Vagina (tissue), 2 donors: ENCODE measurements at places on chromosomes 1 and 21.

GRCh38 chr1:244603498-244603897, 49.4 kb upstream of the DESI2 start:
- no peak for DNase-seq

DNA sequence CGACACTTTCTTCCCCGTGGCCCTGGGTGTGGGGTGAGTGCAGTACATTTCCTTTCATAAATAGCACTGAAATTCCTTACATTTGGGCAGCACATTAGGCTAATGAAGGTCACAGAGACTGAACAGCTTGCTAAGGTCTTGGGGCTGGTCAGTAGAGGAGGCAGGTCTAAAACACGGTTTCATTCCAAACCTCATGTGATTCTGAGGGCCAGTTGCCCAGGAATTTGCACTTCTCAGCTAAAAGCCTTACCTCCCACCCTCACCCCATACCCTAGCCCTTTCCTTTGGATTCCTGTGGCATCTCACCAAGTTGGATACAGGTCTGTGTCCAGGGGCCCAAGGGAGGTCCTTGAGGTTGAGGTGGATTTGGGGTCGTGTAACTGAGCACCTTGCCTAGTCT, 147.8 kb upstream of the CD34 start:
- no peak for DNase-seq

DNA sequence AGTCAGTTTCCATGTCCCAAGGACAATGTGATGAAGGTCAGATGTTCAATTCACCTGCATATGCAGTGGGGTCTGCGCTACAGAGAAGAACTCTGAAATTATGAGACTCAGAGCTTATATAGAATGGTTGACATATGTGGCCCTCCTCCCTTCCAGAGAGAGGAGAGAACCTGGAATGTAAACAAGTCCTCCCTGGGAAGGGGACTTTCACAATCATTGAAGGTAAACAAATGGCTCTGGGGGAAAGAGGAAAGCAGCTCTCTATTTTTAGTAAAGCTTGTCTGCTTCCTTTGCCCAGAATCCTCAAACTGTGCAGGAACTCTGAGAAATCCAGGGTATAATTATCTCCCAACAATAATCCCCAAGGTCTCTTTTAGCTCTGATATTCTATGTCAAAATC, 9.8 kb downstream of the OVGP1 start:
- DNase-seq, result no peak

GRCh38 chr1:240843798-240844197, 231.8 kb upstream of the GREM2 start:
- DNase-seq, result no peak

DNA sequence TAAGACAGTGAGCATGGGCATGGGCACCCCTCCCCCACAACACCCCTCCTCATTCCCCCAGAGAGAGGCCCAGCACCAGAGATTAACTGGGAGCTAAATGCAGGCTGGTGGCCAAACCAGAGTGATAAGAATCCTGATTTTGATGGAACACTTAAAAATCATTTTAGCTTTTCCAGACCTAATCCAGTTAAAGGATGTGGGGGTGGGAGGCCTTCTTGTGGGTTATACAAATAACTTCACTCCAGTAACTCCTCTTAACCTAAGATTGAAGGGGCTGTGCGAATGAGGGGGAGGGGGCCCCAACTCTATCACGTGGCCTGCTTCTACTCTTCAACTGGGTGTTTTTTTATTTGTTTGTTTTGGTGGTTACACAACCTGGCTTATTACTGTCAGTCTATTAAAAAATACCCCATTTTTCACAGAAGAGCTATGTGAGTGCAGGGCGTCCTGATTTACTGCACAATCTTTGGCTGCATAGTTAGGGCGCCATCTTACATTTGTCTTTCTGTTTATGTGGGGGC, 398.1 kb upstream of the LYPLAL1 start:
- no peak for DNase-seq

DNA sequence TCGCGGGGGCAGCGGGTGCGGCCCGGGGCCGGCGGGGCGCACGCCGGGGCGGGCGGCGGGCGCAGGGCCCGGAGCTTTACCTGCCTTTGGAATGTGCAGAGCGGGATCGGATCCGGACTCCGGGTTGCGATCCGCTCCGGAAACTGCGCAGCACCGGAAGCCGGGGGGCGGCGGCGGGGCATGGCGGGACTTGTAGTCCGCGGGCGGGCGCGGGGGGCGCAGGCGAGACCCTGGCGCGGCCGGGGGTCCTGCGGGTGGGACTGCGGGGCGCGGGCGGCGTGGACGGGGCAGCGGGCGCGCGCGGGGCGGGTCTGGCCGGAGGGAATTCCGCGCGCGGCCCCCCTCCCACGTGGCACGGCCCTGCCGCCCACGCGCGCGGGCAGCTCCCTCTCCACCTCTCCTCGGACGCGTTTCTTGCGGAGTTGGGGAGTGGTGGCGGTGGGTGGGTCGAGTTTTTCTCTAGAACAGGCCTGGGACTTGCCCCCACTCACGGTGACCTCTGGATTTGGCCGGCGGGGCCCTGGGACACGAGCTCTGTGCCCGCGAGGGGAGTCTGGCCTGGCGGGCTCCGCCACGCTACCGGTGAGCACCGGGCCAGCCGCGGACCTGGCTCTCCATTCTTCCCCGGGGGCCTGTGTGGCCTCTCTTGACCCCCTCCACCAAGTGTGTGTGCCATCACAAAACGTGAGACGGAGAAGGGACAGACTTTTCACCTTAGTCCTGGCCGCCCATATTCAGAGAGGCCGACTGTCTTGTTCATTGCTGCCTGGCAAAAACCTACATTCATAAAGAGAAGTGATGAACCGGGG, at the start of gene PRDM15:
PRDM15 (minus strand) TSS at position 155 of the 809 bp plus-strand sequence. CDS start 18,981 bp downstream, outside the sequence.
- no peak for DNase-seq
